Astrocyte (in vitro differentiated cells and primary cell): ENCODE measurements at places on chromosomes 5 and 9. TPM values are rescaled to one million over a fixed set of nuclear protein-coding genes. Genes with fewer than 3 reads are reported as not detected.

The NPR3 gene
- 0.50 and 1.1 TPM in 2 replicates for total RNA-seq

GRCh38 chr5:52007230-52007858 is 624.1 kb downstream of the ISL1 start:
- no peak overlapping the region for H3K4me3 ChIP-seq
- DNase-seq = peak; percentile 3
- no peaks in the 10 kb centered on the region for H3K4me1 ChIP-seq
- no peak overlapping the region for H3K27ac ChIP-seq
- no peaks in the 10 kb centered on the region for H3K36me3 ChIP-seq

- H3K27ac ChIP-seq = peak overlapping the region; percentile 99
- H3K4me1 ChIP-seq = peaks cover 62% of the 10 kb centered on the region
- DNase-seq = no peak
- H3K27me3 ChIP-seq = no peaks in the 10 kb centered on the region
- peaks cover 3% of the 10 kb centered on the region for H3K36me3 ChIP-seq
These were observed 11.9 kb downstream of the TRIO start for GRCh38 chr5:14155075-14155474.

DNA sequence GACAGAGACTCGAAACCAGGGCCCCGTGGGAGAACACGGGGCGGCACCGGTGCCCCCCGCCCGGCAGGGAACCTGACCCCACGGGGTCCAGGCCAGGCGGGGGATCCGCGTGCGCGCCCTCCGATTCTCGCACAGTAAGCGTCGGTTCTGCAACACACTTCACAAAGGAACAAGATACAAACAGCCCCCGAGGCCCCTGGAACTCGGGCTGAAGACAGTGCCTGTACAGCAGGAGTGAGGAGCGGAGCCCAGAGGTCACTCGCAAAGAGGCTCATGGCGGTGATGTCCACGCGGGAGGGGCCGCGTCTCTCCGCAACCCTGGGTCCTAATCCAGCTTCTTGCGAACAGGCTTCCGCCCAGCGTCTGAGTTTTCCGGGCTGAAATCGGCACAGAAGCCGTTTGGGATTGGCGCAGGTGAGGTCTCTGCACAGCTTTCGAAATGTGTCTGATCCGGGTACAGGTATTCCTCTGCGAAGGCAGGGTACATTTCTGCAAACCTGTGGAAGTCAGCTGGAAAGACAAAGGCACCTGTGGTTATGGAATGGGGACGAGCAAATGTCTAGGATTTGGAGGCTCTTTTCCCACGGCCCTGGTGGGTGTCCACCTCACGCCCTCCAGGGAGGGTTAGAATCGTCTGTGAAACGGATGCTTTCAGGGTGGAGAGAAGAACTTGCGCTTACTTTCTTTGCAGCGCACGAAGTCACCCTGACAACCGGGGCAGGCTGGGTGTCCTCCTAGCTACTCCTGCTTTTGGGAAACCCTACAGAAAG is 18.3 kb upstream of the SLC6A3 start:
- no peak overlapping the region for H3K27ac ChIP-seq
- peaks cover 13% of the 10 kb centered on the region for H3K36me3 ChIP-seq
- no peak overlapping the region for H3K4me3 ChIP-seq
- H3K4me1 ChIP-seq = no peaks in the 10 kb centered on the region
- no peak for DNase-seq
- no peaks in the 10 kb centered on the region for H3K27me3 ChIP-seq

The HTR4 gene
- not detected in 2 replicates for total RNA-seq

GRCh38 chr9:127423476-127423933 is 677 bp upstream of the ZNF79 start:
- H3K27ac ChIP-seq = peak overlapping the region; percentile 76
- no peaks in the 10 kb centered on the region for H3K36me3 ChIP-seq
- DNase-seq = no peak
- no peaks in the 10 kb centered on the region for H3K27me3 ChIP-seq

GRCh38 chr5:78562001-78562400 is 86.6 kb downstream of the LHFPL2 start:
- H3K4me1 ChIP-seq = peaks cover 7% of the 10 kb centered on the region
- no peak overlapping the region for H3K27ac ChIP-seq
- H3K4me3 ChIP-seq = no peak overlapping the region
- DNase-seq = no peak
- H3K27me3 ChIP-seq = no peaks in the 10 kb centered on the region
- H3K36me3 ChIP-seq = no peaks in the 10 kb centered on the region

The SHC3 gene
- total RNA-seq = 3.1 and 4.6 TPM in 2 replicates

The RAD23B gene
- 163 and 205 TPM in 2 replicates for total RNA-seq

The MRPL22 gene
- 41.7 and 49.1 TPM in 2 replicates for total RNA-seq

GRCh38 chr5:107743373-107744000 is 72.8 kb upstream of the EFNA5 start:
- H3K27me3 ChIP-seq = no peaks in the 10 kb centered on the region
- H3K4me3 ChIP-seq = no peak overlapping the region
- H3K4me1 ChIP-seq = no peaks in the 10 kb centered on the region
- H3K27ac ChIP-seq = no peak overlapping the region
- H3K36me3 ChIP-seq = no peaks in the 10 kb centered on the region

The CDKN2A gene
- 71.6 and 81.4 TPM in 2 replicates for total RNA-seq

The STKLD1 gene
- total RNA-seq = 0.58 and 0.82 TPM in 2 replicates

DNA sequence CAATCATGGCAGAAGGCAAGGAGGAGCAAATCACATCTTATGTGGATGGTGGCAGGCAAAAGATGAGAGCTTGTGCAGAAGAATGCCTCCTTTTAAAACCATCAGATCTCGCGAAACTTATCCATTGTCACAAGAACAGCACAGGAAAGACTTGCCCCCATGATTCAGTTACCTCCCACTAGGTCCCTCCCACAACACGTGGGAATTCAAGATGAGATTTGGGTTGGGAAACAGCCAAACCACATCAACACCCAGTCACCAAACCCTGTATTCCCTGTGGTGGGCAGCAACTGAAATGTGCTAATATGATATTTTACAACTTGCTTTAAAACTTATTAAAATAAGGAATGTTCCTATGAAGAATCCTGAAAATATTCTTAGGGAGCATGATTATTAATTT is 54.2 kb downstream of the RASGRF2 start:
- H3K4me3 ChIP-seq = no peak overlapping the region
- no peak overlapping the region for H3K27ac ChIP-seq
- no peaks in the 10 kb centered on the region for H3K4me1 ChIP-seq
- no peaks in the 10 kb centered on the region for H3K27me3 ChIP-seq
- peak; percentile 20 for DNase-seq

DNA sequence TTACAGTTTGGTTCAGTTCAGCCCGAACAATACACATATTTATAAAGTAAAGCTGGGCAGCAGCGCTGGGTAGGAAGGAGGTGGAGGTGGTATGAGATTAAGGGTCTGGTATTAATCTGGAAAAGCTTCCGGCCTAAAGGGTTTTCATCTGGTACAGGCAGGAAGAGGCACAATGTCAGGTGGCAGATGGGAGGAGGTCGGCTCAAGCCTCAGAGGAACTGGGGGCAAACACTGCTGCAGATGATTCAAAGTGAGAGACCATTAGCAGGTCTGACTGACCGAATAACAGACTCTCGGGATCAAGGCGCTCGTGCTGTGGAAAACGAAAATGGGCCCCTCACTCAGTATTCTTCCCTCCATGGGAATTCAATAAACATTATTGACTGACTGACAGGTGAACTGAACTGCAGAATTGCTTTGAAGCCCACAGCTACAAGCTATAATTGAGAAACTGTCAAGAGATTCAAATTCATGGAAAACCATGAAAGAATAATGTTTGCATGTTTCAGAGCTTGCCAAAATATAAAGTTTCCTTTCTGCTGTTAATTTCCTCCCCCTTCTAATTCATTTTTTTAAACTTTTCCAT is 75.3 kb downstream of the TMEM167A start:
- no peaks in the 10 kb centered on the region for H3K4me1 ChIP-seq
- H3K27me3 ChIP-seq = no peaks in the 10 kb centered on the region
- DNase-seq = no peak
- no peak overlapping the region for H3K27ac ChIP-seq
- H3K4me3 ChIP-seq = no peak overlapping the region

GRCh38 chr5:132831095-132831860 is 831 bp upstream of the SHROOM1 start:
- H3K27ac ChIP-seq = no peak overlapping the region
- no peaks in the 10 kb centered on the region for H3K36me3 ChIP-seq
- H3K4me3 ChIP-seq = no peak overlapping the region
- H3K4me1 ChIP-seq = no peaks in the 10 kb centered on the region
- H3K27me3 ChIP-seq = no peaks in the 10 kb centered on the region

The TRIO gene
- total RNA-seq = 291 and 347 TPM in 2 replicates

The OGN gene
- not detected in 2 replicates for total RNA-seq

- peak; percentile 78 for DNase-seq
- no peak overlapping the region for H3K4me3 ChIP-seq
- H3K36me3 ChIP-seq = no peaks in the 10 kb centered on the region
- no peaks in the 10 kb centered on the region for H3K27me3 ChIP-seq
- no peak overlapping the region for H3K27ac ChIP-seq
These were observed 246.1 kb downstream of the MARCHF11 start for GRCh38 chr5:15933259-15934207.

DNA sequence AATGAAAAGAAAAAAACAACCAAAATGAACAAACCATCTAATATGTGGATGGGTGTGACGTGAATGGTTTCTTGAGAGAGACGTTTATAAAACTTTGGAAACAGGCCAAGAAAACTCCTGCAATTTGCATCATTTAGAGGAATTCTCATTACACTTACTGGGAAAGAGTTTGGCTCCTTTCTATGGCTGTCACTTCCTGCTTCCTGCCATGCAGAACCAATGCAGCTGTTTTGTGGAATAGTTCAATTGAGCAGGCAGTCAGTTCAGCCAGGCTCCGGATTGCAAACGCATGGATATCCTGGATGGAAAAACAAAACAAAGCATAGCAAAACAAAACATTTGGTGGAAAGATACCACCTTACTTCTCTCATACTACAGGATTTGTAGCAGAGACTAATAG is 36.6 kb downstream of the FAM114A2 start:
- H3K36me3 ChIP-seq = peaks cover 4% of the 10 kb centered on the region
- no peak overlapping the region for H3K4me3 ChIP-seq
- peak; percentile 31 for DNase-seq
- H3K4me1 ChIP-seq = no peaks in the 10 kb centered on the region
- no peaks in the 10 kb centered on the region for H3K27me3 ChIP-seq

DNA sequence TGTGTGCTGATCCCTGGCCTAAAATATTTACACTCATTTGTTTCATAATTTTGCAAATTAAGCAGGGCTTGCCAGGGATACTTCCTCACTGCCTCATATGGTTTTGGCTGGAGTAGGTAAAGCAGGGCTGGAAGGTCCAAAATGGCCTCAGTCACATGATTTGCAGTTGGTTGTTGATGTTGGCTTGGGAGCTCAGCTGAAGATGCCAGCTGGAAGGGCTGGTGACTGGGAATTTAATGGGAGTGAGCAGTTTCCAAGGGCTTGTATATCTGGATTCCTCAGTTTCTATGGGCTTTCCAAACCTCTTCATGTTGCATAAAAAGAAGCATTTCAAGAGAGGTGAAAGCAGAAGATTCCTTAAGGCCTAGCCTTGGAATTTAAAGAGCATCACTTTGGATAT is 729.3 kb downstream of the CDH18 start:
- peak; percentile 2 for DNase-seq
- no peaks in the 10 kb centered on the region for H3K36me3 ChIP-seq
- no peak overlapping the region for H3K27ac ChIP-seq
- H3K4me3 ChIP-seq = no peak overlapping the region

DNA sequence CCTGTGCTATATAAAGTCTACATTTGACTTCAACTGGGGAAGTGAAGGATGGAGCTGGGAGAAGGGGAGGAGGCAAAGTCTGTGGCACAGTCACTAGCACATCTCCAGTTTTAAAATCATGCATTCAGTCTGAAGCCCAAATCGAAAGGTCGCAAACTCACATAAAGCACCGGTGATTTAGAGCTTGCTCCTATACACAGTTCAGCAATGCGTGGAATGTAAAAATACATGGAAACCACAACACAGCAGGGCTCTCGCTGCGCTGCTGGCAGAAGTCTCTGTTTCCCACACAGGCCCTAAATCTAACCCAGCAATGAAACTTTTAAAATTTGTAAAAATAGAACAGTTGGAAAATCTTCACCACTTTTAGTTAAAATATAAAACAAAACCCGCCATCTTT is 68.2 kb downstream of the EBF1 start:
- peak overlapping the region; percentile 38 for H3K27ac ChIP-seq
- peak; percentile 65 for DNase-seq
- H3K36me3 ChIP-seq = no peaks in the 10 kb centered on the region
- H3K4me1 ChIP-seq = peaks cover 13% of the 10 kb centered on the region
- H3K4me3 ChIP-seq = no peak overlapping the region
- no peaks in the 10 kb centered on the region for H3K27me3 ChIP-seq

DNA sequence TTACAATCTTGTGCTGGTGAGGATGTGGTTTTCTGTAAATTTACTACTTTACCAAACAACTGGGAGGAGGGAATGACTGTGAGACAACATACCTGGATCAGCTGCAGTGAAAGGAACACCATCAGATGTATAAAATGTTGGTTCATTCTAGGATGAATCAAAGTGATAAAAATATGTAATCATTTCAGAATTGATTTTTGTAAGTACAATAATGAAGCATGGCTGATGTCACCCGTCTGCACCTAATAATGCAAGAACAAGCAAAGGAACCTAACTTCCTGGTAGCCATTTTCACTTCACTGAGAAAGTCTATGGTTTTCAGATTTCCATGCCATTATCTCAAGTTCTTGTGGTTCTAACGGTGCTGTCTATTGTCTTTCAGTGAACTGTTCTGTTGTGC is 18.7 kb upstream of the C5orf34 start:
- no peak for DNase-seq
- peaks cover 67% of the 10 kb centered on the region for H3K36me3 ChIP-seq
- no peaks in the 10 kb centered on the region for H3K27me3 ChIP-seq
- H3K4me1 ChIP-seq = no peaks in the 10 kb centered on the region

DNA sequence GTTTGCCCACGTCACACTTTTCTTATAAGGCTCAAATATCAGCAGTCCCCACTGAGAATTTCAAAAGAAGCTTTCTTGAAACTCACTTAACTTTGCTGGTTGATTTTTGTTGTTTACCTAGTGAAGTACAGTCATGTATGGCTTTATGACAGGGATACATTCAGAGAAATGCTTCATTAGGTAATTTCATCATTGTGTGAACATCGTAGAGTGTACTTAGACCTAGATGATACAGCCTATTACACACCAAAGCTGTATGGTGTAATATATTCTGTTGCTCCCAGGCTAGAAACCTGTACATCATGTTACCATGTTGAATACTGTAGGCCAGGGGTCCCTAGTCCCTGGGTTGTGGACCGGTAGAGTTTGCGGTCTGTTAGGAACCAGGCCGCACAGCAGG is 177.0 kb downstream of the ARRDC3 start:
- DNase-seq = no peak
- H3K36me3 ChIP-seq = no peaks in the 10 kb centered on the region
- peaks cover 3% of the 10 kb centered on the region for H3K4me1 ChIP-seq
- H3K27me3 ChIP-seq = no peaks in the 10 kb centered on the region
- H3K4me3 ChIP-seq = no peak overlapping the region
